ENCODE measurements at places on chromosomes 5 and 9.

DNA sequence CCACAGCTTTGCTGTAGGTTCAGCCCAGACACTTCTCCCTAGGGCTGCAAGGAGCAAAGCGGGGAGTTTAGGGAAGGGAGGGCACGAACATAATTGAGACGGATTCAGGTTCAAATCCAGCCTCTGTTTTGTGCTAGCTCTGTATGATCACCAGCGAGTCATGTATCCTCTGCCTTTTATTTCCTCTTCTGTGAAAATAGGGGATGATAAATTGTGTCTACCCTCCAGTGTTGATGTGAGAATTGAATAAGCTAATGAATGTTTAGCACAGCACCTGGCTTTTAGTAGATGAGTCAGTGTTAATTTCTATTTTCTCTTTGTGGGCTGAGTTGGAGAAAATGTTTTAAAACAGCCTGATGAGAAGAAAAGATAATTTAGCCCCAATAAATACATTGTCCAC is 6.2 kb downstream of the MLANA start:
- no peak for DNase-seq

- DNase-seq, result no peak
Measured at GRCh38 chr5:141623186-141623585, 4.4 kb upstream of the DIAPH1 start.

DNA sequence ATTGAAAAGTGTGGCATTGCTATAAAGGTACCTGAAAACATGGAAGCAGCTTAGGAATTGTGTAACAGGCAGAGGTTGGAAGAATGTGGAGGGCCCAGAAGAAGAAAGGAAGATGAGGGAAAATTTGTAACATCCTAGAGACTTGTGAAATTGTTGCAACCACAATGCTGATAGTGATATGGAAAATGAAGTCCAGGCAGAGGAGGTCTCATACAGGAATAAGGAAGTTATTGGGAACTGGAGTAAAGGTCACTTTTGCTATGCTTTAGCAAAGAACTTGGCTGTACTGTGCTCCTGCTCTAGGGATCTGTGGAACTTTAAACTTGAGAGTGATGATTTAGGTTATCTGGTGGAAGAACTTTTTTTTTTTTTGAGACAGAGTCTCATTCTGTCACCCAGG is 43.5 kb downstream of the PTPDC1 start:
- DNase-seq, result no peak

DNA sequence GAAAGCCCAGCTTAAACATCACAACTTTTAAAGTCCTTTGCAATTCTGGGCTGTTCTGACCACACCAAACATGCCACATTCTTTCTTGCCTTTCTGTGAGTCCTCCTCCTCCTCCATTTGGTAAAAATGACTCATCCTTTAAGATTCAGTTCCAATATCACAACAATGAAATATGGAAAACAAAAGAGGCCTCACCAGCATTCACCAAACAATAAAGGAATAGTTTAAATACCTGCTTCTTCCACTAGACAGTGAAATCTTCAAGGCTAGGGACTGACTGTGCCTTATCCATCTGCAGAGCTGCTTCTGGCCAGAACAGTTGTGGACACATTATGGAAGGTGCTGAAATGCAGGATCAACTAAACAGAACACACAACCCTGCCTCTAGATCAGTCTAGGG is 36.0 kb downstream of the NR6A1 start:
- no peak for DNase-seq

All from HuH-7.5 (cell line).